GF-D8 (cell line): ENCODE measurements at places on chromosomes 16 and 17.

GRCh38 chr17:15998031-15998562, 1.4 kb downstream of the ZSWIM7 start:
- DNase-seq, result no peak

DNA sequence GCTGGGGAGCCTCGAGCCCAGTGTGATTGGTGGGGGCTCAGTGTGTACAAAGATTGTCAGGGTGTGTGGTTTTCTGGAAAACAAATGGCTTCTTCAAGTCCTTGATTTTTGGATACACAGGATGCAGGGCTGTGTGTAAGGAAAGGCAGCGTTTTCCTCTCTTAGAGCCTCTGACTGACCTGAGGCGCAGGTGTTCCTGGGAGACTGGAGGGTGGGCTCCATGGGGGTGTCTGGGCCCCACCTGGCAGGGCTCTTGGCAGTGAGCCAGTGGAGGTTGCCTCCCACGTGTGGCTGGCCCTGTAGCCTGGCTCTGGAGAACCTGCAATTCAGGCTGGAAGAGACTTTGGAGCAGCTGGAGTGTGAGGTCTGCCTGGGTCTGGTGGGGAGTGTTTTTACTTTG, 5.0 kb downstream of the FOXK2 start:
- DNase-seq, result no peak

DNA sequence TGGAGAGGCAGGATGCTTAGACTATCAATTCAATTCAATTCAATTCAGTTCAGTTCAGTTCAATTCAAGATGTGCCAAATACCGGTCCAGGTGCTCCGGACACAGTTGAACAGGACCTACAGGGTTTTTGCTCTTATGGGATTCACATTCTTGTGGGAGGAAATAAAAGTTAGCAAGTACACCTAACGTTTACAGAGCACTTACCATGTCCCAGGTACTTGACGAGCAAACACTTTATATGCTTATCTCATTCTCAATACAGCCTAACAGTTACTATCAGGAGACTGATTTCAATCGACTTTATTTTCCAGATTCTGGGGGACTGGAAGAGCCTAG, 467 bp upstream of the GDE1 start:
- DNase-seq, result no peak

- no peak for DNase-seq
These were observed 4.1 kb downstream of the TBKBP1 start for GRCh38 chr17:47697906-47698711.

DNA sequence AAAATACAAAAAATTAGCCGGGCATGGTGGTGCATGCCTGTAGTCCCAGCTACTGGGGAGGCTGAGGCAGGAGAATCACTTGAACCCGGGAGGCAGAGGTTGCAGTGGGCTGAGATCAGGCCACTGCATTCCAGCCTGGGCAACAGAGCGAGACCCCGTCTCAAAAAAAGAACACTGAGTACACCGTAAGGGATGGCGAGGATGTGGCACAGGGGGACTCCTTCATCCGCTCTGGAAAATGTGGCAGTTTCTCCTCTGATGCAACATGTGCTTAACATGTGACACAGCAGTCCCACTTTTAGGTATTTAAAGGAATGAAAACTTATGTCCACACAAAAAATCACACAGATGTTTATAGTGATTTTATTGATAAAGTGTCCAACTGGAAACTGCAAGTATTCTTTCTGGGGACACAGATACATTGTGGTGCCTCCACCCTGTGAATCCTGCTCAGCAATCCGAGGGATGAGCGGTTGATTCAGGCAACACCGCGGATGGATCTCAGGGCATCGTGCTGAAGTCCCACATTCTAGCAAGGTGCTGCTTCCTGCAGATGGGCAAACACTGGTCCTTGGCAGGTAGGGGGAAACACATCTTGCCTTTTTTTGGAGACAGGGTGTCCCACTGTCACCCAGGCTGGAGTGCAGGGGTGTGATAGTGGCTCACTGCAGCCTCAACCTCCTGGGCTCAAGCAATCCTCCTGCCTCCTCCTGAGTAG, 3.5 kb upstream of the C16orf95 start:
- no peak for DNase-seq

DNA sequence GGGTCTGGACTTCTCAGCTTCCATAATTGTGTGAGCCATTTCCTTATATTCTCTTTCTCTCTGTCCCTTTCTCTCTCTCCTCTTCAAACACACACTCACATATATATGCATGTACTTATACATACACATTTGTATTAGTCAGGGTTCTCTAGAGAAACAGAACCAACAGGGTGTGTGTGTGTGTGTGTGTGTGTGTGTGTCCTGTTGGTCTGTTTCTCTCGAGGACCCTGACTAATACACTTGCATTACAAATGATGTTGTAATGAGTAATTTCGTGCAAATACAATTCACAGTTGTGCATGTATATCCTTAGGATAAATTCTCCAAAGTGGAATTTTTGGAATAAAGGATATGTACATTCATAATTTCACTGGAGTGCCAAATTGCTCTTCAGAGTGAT, 115.3 kb downstream of the NPIPB5 start:
- no peak for DNase-seq

DNA sequence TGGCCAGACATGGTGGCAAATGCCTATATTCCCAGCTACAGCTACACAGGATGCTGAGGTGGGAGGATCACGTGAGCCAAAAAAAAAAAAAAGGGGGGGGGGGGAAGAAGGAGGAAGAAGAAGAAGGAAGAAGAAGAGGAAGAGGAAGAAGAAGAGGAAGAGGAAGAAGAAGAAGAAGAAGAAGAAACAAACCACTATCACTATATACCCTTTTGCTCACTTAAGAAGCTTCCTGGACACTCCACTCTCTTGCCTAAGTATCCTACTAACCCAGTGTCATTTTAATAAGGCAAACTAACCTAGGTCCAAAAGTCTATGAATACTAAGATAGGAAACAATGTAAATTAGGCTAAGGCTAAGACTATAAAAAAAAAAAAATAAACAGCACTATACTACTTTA, 54.8 kb downstream of the GPATCH8 start:
- no peak for DNase-seq

DNA sequence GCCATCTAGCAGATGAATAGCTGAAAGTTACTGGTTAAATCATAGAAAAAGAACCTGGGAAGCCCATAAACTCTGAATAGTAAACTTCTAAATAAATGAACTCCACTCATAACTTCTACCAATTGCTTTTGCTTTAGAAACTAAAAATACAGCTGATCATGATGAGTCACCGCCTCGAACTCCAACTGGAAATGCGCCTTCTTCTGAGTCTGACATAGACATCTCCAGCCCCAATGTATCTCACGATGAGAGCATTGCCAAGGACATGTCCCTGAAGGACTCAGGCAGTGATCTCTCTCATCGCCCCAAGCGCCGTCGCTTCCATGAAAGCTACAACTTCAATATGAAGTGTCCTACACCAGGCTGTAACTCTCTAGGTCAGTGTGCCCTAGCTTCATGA, 9.7 kb downstream of the KAT7 start:
- DNase-seq, result no peak

GRCh38 chr16:31090540-31090939, 1.8 kb upstream of the PRSS53 start:
- DNase-seq, result no peak

DNA sequence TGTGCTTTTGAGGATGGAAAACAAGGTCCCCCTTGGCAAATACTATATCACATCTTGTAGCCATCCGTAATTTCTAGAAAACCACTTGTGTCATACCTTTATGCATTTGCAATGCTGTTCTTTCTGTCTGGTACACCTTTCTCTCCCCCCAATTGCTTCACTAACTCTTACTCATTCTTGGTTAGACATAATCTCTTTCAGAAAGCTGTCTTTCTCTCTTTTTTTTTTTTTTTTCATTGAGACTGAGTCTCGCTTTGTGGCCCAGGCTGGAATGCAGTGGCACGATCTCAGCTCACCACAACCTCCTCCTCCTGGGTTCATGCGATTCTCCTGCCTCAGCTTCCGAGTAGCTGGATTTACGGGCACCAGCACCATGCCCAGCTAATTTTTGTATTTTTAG, 94.9 kb upstream of the C17orf78 start:
- DNase-seq, result no peak

DNA sequence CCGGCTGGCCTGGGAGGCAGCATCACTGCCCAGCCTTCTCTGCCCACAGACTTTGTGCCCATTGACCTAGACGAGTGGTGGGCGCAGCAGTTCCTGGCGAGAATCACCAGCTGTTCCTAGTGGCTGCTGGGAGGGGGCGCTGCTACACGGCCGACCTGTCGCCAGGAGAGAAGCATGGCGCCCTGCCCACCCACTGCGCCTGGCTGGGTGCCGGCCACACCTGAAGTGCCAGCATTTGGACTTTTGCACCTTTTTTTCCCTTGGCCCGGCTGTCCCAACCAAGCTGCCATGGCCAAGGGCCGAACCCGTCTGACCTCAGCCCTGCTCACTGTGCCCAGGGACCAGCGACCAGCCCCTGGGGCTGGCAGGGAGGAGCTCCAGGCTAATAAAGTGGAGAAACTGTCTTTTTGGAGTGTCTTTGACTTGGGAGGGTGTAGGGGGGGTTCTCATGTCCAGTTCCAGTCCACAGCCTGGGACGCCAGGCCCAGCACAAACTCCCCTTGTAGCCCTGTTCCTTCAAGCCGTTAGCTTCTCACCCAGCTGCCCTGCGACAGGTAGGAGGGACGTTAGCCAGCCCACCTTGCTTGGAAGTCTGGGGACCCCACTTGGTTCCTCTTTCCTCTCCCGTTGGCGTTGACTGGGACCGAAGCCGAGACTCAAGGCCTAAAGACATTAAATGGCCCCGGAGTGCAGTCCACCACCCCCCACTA, 939 bp upstream of the WDR90 start:
- peak; percentile 17 for DNase-seq

- no peak for DNase-seq
These were observed 3.7 kb downstream of the SOCS3 start for GRCh38 chr17:78356101-78356713.

GRCh38 chr16:9932919-9933653, 249.1 kb downstream of the GRIN2A start:
- DNase-seq, result no peak

GRCh38 chr16:79932572-79932971, 332.0 kb upstream of the MAF start:
- no peak for DNase-seq

GRCh38 chr17:65556014-65556909, 5.2 kb downstream of the AXIN2 start:
- DNase-seq, result no peak

DNA sequence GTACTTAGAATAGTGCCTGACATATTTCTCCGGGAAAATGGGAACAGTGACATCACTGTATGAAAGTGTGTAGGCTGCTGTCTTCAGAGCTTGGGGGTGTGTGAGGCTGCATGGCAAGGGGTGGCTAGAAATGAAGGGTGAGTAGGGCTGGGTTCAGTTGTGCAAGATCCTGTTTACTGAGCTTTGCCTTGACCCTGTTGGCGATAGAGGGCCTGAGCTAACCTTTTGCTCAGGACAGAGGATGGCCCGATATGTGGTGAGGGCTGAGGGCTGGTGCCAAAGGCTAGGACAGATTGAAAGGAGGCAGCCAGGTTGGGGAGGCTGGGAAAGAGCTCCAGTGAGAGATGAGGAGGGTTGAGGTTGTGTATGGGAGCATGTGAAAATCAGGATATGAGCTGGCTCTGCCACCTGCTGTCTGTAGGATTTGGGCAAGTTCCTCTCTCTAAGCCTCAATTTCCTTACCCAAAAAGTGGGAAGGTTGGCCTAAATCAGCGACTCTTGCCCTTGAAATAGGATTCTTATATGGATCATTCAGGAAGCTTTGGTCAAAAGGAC, 6.0 kb upstream of the CCL1 start:
- DNase-seq, result no peak

DNA sequence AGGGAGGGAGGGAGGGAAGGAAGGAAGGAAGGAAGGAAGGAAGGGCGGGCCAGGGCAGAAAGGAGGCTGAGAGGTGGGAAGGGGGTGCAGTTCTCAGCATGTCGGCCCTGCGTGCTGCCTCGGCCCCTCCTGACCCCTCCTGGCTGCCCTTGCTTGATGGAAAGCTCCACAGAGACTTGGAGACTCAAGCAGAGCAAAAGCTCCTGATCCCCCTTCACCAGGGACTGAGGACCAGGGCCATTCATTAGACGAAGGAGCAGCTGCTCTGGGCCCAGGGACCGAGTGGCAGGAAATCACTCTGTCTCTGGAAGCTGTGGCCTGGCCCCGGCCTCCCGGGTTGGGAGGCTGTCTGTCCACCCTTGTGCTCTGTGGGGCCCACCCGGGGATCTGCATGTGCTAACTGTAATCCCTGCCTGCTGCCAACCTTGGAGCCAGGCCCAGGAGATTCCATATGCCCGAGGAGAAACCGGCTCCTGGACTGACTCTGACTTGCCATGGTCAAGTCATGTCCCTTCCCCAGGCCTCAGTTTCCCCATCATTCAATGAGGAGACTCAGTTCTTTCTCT, 27.4 kb upstream of the C1QL1 start:
- no peak for DNase-seq

- no peak for DNase-seq
These were observed 77.0 kb upstream of the TMEM132E start for GRCh38 chr17:34502426-34502825.

- DNase-seq, result no peak
These were observed 158.2 kb upstream of the MAF start for GRCh38 chr16:79758615-79759346.

GRCh38 chr17:55437159-55437605, 15.5 kb upstream of the MMD start:
- DNase-seq, result no peak

GRCh38 chr17:80876950-80877728, 114.5 kb upstream of the CHMP6 start:
- no peak for DNase-seq

DNA sequence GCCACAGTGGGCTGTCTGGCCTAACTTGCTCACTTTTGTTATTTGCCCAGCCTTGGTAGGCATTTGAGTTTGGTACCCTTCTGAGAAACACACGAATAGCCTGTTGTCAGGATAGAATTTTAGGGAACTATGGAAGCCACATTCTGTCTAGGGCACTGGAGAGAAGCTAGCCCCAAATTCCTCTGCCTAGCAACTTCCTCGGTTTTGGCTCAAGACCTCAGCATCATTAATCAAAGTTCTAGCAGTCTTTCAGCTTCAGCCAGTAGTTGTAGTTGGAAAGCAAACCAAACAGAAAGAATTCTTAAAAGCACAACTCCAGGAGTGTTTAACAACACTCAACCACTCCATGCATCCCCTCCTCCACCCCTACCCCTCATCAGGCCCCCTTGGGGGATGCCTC, 572.1 kb upstream of the PSMD7 start:
- DNase-seq, result no peak

GRCh38 chr16:80723091-80723490, 81.3 kb downstream of the CDYL2 start:
- DNase-seq, result no peak

DNA sequence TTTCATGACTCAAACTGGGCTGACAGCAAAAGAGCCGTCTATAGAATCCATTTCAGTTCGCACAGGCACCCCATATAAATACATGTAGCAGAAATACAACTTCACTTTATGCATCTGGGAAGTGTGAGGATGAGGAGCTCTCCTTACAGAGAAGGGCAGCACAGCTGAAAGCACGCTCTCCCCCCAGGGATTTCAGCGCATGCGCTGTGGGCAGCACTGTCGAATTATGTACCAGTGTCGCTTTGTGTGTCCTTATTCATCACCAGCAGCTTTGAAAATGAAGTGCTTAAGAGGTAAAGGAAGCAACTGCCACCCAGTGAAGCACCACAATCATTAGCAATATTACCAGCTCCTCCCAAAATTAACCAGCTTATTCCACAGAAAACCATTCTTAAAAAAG, 39.9 kb downstream of the CEP95 start:
- no peak for DNase-seq
